Activated CD4-positive, alpha-beta T cell treated with anti-CD3 and anti-CD28 coated beads, Interleukin-2, amount 50 U/mL, for 1 hour (primary cell): ENCODE measurements at places on chromosomes 5 and 9.

DNA sequence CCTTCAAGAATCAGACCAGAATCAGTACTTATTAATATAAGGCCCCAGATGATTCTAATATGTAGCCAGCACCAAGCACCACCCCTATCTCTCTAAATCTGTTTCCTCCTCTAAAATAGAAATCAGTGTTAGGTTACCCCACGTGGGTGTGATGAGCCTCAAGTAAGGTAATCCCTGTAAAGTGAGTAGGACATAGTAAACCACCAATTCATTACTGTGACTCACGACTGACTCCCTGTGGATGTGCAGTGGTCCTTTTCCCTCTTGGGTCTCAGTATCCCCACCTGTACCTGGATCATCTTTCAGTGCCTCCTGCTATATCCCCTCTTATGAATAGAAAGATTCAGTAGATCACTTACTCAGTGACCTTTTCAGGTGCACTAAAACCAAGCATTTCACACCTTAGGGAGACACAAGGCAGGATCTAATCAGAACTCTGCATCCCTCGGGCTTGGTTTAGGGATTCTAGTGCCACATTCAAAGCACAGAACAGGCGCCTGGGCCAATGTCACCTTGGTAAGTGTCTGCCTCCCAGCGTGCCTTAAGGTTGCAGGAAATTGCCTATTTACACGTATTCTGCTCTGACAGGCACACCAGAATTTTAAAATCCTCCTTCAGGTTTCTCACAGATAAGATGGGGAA is 12.2 kb upstream of the ALDH1B1 start:
- DNase-seq = no peak

- DNase-seq = no peak
Observed at GRCh38 chr9:92385477-92385876, 18.9 kb downstream of the OGN start.

GRCh38 chr5:54610197-54610944 is 92.8 kb downstream of the SNX18 start:
- no peak for DNase-seq

- no peak for DNase-seq
Observed at GRCh38 chr5:164581889-164582288, 1076.5 kb downstream of the MAT2B start.

- DNase-seq = no peak
Observed at GRCh38 chr5:80369521-80369920, 38.3 kb upstream of the ZFYVE16 start.

DNA sequence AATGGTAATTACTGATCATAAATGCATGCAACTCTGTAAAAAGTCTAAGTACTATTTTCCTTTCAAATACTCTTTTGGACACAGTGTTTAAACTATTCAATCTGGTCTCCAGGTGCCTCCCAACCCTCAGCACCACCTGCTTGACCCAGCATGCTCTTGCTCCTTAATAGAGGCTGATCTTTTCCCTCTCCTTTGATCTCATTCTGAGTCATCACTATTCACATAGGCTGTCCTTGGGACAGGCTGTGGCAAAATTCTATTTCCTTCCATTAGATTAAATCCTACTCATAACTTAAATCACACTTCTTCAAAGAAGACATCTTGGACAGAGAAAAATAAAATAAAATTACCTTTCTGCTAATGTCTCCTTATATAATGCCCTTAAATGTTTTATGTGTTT is 199.4 kb upstream of the ST8SIA4 start:
- no peak for DNase-seq

DNA sequence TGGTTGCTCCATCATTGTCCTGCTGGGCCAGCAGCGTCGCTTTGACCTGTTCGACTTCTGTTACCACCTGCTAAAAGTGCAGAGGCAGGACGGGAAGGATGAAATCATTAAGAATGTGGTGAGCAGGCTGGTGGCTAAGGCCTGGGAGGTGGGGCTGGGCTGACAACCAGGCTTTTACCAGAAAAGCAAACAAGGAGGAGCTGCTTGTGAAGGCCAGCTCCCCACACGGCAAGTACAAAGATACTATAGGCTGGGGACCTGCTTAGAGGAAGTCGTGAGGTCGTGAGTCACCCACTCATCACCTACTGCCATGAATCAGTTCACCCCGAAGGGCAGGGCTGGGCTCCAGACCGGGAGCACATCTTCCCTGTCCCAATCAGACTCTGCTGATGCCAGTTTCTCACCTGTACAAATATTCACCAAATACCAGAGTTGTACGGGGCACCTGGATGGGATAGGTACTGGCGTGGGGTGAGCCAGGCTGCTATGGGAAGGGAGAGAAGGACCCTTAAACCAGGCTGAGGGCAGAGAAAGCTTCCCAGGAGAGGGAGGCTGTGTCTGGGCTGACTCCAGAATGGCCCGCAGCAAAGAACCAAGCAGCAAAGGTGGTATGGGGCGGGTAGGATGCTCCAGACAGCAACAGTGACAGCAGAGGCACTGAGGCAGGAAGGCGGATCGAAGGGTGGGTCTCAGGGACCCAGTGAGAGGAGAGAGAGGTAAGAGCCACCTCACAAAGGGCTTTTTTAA is 69.3 kb upstream of the NIPAL4 start:
- DNase-seq = peak; percentile 13

DNA sequence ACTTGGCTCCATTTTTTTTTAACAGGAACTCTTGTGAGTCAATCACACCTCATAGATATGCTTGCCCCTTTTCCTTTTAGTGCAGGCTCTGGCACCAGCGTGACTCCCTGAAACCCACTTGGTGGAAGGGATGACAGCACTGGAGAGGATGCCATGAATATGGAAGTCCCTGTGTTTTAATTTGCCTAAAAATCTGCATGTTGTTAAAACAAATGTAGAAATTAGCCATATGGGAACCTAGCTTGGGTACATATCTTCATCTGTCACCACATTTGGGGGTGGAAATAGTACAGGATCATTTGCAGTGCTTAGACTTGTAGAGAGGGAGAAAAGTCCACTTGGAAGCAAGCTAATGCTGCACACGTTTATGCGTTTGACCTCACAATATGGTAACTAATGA is 179.0 kb downstream of the EBF1 start:
- no peak for DNase-seq

DNA sequence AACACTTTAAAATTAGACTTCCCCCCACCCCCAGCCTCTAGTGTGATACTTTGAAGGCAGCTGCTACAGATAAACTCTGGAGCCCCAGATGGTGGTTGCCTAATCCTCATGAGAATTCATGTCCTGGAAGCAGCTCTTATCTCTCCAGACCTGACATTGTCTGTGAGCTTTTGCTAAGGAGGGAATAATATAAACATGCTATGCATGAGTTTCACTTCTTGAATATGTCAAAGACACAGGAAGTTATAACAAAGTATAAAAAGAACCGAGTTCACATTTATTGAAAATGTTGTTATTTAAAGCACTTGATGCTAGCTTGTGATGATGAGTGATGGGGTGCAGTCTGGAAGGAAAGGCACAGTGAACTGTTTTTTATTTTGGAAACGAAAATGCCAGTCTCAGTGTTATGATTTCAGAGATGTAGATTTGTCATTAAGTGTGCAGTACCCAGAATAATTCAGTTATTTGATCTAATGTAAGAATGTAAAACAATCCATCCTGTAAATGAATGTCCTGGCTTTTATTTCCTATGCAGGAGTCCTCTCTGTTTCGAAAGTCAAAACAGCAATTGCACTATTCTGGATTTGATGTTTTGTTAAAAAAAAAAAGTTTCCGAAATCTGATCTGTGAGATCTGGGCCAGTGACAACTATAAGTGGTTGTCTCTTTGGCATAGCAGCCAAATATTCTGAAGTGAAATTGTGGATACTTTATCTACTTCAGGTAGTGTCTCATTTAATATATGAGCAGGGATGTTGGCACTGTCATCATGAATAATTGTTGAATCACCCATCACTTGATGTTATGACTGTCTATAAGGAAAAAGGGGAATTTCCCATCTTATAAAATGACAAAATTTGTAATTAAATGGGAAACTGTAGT is 77.0 kb downstream of the ZCCHC7 start:
- no peak for DNase-seq

DNA sequence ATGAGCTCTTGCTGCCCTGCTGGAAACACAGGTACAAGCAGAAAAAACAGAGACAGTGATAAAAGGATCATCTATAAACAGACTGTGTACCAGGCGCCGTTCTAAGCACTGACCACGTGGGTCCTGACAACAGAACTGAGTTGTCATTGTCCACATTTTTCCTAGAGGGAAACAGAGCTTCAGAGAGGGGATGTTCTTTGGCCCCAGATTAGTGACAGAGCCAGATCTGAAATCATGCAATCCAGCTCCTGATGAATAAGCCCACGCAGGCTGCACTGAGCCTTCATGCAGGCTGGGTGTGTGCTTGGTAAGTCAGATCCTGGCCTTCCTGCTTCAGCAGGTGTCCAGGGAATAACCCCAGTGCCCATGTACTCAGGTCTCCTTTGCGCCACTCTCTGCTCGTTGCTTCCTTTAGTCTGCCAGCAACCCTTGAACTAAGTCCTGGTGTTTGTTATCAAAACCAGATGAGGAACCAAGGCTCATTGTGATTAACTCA is 22.8 kb upstream of the TCF7 start:
- no peak for DNase-seq

DNA sequence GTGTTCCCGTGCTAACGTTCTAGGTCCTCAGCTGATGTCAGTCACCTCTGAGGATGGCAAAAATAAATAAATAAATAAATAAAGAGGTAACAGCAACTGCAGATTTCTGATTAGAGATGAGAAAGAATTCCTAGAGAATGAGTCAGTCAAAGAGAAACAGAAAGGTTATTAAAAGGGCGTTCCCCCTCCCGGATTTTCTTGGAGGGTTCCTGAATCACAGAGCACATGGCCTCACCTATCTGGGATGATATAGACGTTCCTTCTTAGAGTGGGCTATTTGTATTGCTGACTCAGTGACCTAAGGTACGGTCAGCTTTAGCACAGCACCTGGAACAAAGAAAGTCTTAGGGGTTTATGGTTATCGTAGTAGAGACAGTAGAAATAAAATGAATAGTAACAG is 30.6 kb downstream of the HTR4 start:
- DNase-seq = no peak

GRCh38 chr5:58582019-58582802 is 664 bp upstream of the RAB3C start:
- DNase-seq = no peak

- DNase-seq = no peak
Observed at GRCh38 chr5:39337252-39337915, 26.9 kb downstream of the C9 start.

GRCh38 chr9:11374926-11375325 is 762.1 kb upstream of the PTPRD start:
- DNase-seq = no peak

GRCh38 chr5:104998572-104998971 is 1436.0 kb upstream of the NUDT12 start:
- no peak for DNase-seq

GRCh38 chr9:87010626-87011025 is 63.3 kb upstream of the GAS1 start:
- no peak for DNase-seq

GRCh38 chr5:68033961-68034571 is 181.5 kb upstream of the PIK3R1 start:
- DNase-seq = no peak

- no peak for DNase-seq
Observed at GRCh38 chr5:55933377-55934114, 61.2 kb downstream of the IL6ST start.

DNA sequence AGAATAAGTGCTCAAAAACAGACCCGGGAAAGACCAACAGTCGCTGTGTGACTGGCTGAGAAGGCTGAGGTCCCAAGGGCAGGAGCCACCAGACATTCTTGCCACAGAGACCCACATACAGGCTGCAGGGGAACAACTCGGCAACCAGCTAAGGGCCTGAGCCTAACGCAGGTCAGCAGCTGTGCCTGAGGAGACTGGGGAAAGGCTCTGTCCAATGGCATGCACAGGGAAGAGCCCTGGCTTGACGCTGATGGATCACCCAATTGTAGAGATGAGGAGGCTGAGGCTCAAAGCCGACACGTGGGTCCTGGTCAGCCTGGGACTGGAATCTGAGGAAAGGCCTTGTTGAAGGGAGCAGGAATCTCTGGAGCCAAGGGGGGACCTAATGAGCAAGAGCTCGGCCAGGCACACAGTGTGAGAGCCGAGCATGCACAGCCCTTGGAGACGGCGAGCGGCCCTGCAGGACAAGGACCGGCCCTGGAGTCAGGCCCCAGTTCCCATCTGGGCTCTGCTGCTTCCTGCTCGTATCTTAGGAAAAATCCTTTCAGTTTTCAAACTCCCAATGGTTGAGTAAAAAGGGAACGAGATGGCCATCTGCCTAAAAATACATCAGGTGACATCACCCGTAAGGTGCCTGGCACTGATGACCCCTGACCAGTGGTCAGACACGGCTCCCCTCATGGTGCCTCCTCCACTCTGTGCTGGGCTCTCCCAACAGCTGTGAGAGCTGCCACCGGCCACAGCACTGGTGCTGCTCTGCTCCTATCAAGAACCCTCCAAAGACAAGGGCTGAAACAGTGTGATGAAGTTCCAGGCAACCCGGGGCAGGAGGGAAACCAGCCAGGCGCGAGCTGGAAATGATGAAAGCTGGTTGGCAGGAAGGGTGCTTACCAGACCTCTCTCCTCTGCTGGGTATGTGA is 16.4 kb downstream of the LMAN2 start:
- no peak for DNase-seq

GRCh38 chr9:115002371-115003120 is 72.2 kb upstream of the TNFSF8 start:
- DNase-seq = no peak

GRCh38 chr5:6504677-6505415 is 56.2 kb downstream of the UBE2QL1 start:
- DNase-seq = no peak

GRCh38 chr5:92703976-92704375 is 877.0 kb downstream of the NR2F1-AS1 start:
- no peak for DNase-seq

- no peak for DNase-seq
Observed at GRCh38 chr5:113804264-113804663, 290.8 kb downstream of the YTHDC2 start.

DNA sequence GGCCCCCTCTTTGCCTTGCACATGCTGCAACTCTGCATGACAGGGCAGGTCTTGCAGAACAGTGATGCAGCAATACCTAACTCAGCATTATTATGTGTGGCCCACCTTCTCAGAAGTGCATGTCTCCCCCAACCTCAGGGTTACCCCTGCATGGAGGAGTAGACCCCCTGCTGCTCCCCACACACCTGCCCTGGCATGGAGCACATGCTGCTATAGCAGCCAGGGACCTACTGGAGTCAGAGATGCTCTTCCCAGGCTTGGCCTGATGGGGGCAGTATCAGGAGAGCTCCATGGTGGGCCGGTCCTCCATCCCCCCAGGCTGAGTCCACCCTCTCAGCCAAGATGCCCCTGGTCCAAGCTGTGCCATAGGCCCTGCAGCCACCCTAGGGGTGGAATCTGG is 13.2 kb upstream of the BOD1 start:
- DNase-seq = no peak

- DNase-seq = no peak
Observed at GRCh38 chr5:157020511-157021222, 38.2 kb downstream of the HAVCR1 start.
